Stimulated activated CD4-positive, alpha-beta T cell treated with anti-CD3 and anti-CD28 coated beads, Interleukin-15, amount 100 ng/mL, for 48 hours (primary cell): ENCODE measurements at places on chromosomes 2 and 18.

DNA sequence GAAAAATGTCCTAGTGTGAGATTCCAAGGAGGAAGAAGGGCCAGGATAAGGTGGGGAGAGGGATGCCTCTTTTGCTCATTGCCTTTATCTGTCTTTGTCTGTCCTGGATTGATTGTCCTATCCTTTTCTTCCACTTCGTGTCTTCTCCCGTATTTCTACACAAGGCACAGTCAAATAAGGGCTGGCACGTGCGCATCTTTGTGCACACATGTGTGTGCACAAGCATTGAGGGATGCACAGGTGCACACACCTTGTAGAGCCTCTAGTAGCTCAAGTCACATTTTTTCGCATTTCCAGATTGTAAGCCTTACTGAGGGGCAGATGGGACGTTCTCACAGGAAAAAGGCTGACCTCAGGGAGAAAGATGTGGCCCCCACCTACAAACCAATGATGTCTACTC is 170.2 kb upstream of the TNP1 start:
- DNase-seq, result no peak

DNA sequence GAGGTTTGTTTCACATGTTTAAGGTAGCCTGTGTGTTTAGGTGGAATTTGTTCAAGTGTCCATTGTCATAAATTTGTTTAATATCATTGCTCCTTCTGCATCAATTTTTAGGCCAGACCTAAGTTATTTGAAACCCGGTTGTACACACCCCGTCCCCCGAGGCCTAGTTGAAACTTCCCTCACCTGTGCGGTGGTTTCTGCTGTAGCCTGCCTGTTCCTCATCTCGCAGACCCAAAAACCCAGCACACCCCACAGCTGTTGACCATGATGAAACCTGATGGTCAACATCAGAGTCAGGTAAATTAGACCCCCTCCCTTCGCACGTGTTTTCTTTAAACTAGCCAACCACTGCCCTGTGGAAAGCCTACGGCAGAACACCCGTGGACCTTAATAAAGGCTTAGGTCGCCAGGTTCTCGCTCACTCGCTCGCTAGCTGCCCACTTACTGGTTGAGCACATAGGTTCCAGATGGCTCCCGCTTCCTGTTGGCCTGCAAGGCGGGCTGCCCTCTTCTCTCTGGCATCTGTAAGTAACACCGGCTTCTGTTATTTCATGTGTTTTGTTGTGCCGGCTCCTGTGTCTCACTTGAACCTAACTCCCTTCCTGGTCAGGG is 64.4 kb downstream of the EML6 start:
- DNase-seq, result no peak

- DNase-seq, result peak; percentile 38
These were observed at the start of gene CBLN2 for GRCh38 chr18:72544092-72544886. Gene CBLN2, minus strand, starts transcription at chr18:72544342. Its CDS starts 2,182 bp downstream, at chr18:72542160.

DNA sequence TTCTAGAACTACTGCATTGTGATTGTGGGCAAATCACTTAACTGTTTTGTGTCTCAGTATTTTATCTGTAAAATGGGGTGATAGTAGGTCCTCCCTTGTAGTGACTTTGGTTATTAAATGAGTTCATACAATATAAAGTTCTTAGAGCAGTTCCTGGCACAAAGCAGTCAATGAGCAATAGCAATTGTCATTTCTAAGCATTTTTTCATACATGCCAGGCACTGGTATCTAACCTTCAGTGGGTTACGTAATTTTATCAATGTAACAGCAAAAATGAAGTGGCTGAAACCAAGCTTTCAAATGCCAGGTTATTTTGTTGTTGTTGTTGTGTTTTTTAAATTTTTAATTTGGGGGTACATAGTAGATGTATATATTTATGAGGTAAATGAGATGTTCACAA is 401.9 kb downstream of the MEIS1 start:
- no peak for DNase-seq

GRCh38 chr2:105909215-105909614 is 164.5 kb downstream of the NCK2 start:
- no peak for DNase-seq
